NCI-H1436 treated with DMSO at 0.1 percent for 48 hours (cell line): ENCODE measurements at places on chromosomes 7 and 10.

GRCh38 chr7:67462781-67463191 is 466.2 kb downstream of the TYW1 start:
- no peak for DNase-seq

- no peak for DNase-seq
Measured at GRCh38 chr10:107631876-107632275, 467.4 kb upstream of the SORCS1 start.

DNA sequence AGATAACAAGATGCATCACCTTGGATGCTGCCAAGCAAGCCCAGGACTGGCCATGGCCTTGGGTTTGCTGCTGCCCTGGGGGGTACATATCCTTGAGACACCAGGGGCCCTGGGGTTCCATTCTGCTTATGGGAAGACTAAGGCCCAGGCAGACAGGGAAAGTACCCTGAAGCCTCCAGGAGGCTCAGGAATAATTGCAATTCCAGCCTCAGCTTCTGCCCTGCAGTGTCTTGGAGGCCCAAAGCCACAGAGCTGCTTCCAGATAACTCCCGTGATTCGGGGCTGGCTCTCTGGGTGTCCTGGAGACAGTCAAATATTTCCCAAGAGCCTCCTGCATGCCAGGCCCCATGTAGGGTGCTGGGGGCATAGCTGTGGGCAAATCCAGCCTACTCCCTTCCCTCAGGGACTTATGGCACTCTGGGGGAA is 22.6 kb downstream of the MYL10 start:
- no peak for DNase-seq

DNA sequence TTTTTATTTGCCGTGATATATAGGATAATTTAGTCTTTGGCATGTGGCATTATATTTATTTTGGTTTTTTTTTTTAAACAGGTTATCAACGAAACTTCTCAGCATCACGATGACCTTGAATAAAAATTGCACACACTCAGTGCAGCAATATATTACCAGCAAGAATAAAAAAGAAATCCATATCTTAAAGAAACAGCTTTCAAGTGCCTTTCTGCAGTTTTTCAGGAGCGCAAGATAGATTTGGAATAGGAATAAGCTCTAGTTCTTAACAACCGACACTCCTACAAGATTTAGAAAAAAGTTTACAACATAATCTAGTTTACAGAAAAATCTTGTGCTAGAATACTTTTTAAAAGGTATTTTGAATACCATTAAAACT is 9.1 kb downstream of the VIM start:
- DNase-seq, result no peak

DNA sequence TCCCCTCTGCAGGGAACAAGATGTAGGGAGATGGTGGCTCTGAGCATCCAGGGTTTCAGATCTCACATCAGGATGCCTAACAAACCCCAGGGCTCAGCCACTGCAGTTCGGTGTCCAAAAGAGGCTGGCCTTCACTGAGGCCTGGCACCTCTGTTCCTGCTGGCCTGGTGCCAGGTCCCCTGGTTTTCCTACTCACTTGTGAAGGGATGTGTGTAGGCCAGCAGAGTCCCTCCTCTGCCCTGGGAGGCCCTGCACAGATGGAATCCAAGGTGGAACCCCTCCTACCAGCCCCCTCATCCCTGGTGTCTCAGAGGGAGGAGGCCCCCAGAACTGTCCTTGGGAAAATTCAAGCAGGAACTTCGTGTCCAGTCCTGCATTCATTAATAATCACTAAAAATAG is 260.6 kb downstream of the CCSER2 start:
- DNase-seq, result no peak

DNA sequence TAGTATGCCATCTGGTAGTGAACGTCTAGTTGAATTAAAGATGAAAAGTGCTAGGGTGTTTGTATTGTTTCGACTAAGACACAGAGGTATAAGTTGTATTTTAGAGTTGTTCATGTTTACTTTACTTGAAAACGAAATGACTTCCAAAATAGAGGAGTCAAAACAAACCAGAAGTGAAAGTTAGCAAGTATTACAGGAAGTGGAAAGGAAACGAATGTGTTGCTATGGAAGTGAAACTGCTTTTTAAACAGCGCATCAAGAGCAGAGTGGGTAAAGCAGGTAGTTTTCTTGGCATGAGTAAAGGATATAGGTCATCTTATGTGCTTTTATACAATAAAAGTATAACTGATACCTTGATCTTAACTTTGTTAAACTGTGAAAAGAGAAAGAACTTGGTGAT is 20.0 kb upstream of the GALNTL5 start:
- no peak for DNase-seq

DNA sequence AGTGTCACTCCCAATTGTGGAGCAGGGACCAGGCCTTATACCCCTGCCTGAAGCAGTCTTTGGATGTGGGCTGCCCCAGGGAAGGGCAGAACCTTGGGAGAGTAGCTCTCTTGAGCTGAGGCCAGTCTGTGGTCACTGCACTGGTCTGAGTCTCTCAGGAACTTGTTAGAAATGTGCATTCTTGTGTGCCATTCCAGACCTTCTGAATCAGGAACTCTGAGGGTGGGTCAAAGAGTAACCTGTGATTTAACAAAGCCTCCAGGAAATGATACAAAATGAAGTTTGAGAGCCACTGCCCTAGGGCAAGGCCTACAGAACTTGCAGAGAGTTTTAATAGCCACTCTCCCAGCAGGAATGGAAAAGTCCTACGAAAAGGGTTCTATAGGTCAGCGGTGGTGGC is 68.1 kb downstream of the LYZL1 start:
- DNase-seq, result no peak

DNA sequence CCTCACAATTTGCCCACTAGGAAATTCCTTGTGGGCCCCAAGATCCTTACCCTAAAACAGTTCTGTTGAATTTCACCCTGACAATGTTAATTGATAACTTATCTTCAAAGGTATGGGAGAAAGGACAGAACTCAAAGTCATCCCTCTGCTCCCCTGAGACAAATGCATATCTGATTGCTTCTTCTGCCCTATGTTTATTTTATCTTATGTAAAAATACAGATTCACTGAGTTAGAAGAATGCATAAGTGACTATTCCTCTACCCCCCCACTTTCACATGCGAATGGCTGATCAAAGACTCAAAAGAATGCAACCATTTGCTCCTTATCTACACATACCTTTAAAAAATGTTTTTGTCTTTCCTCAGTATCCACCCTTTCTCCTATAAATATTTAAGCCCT is 235.7 kb upstream of the SEMA3C start:
- DNase-seq, result no peak

- no peak for DNase-seq
Measured at GRCh38 chr10:122494833-122495232, 33.5 kb downstream of the HTRA1 start.

DNA sequence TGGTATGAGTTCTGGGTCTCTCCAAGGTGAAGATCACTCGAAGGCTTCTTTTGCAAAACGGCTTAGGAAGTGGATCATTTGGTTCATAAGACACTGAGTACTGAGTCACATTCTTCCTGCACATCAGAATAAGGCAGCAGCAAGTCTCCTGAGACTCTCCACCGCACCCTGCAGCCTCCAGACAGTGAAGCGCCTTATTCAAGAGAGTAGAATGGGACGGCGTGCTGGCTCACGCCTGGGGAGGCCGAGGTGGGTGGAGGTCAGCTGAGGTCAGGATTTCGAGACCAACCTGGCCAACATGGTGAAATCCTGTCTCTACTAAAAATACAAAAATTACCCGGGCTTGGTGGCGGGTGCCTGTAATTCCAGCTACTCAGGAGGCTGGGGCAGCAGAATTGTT is 70.3 kb downstream of the C10orf143 start:
- no peak for DNase-seq

GRCh38 chr10:75707080-75707840 is 275.8 kb downstream of the LRMDA start:
- DNase-seq, result no peak

DNA sequence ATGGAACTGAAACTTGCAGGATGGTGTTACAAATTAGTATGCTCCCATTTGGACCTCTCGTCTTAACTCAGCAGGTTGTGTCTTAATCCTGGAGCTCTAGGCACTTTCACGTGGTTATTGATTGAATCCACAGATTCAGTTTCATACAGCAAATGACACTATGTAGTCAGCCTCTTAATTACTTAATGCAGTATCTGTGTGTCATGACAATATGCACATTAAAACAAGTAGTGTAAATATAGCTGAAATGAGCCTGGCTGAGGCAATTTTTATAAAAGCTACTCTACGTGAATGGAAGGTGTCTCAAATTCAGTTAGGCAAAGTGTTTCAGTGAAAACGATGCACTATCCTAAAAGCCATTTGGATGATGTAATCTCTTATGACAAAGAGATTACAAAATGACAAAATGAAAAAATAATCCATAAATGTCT is 86.8 kb downstream of the CD36 start:
- peak; percentile 89 for DNase-seq

DNA sequence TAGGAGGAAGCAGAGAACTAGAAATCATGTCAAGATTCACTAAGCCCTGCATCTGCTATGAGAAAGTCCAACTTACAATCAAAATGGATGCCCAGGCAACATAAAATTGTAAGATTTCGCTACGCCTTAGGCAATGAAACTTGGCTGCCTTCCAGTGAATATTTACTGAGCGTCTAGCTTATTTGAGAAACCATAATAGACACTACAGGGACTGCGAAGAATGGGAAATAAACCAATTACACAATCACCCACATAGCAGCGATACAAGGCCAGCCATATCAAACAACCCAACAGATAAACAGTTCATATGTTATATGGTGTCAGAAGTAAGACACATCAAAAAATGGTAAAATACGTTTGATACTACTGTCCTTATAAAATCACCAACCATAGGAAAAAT is 545.0 kb upstream of the C7orf33 start:
- DNase-seq, result peak; percentile 74

GRCh38 chr7:106515321-106515720 is 145.6 kb downstream of the CCDC71L start:
- no peak for DNase-seq

GRCh38 chr7:139393621-139394211 is 34.0 kb downstream of the LUC7L2 start:
- no peak for DNase-seq

DNA sequence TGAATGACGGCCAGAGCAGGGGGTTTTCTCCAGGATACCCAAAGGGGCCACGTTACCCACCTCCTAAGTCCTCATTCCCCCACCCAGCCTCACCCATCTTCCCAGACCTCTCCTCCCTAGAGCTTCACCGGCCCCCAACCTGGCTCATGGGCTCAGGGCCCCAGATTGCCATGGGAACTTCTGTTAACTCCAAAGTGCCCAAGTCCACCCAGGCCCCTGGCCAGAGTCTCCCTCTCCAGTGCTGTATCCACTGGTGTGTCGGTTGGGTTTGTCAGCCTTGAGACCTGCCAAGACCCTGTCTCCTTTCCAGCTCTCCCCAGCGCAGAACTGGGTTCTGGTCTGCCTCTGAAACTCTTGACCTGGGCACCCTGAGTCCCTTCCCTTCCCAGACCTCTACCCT is 37.1 kb upstream of the ZMIZ2 start:
- DNase-seq, result no peak

DNA sequence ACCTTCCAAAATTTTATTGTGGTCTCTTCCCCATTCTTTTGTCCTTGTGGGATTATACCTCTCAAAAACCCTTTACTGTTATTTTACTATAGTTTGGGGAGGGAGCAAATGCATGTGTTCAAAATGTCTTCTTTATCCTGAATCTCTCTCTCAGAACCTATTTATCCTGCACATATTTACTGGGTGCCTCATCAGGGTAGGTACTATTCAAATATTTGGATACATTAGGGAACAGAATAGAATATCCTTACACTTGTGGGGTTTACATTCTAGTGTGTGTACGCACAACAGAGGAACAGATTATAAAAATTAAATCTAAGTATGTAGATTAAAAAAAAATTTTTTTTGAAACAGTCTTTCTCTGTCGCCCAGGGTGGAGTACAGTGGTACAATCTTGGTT is 48.6 kb downstream of the SCD start:
- DNase-seq, result no peak

GRCh38 chr7:101927802-101928201 is 110.4 kb downstream of the CUX1 start:
- no peak for DNase-seq

- no peak for DNase-seq
Measured at GRCh38 chr10:95785317-95785716, 29.4 kb downstream of the ENTPD1 start.

DNA sequence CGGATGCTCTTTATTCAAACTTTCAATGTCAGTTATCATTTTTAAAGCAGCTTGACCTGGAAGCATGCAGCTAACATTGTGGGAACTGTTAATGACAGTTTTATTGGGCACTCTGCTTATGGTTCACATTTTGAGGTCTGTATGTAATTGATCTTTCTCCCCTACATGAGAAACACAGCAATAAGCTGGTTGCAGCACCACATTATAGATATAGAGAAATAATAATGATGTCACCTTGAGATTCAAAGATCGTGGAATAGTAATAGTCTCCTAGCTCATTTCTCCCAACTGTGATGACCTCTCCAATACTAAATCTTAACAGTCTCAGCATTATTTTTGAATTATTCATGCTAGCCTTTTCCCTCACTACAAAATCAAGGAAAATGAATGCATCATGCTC is 22.7 kb upstream of the MGMT start:
- no peak for DNase-seq

- DNase-seq, result no peak
Measured at GRCh38 chr10:128047991-128048818, 78.0 kb downstream of the MKI67 start.

- DNase-seq, result no peak
Measured at GRCh38 chr7:91519241-91520158, 255.3 kb downstream of the FZD1 start.

DNA sequence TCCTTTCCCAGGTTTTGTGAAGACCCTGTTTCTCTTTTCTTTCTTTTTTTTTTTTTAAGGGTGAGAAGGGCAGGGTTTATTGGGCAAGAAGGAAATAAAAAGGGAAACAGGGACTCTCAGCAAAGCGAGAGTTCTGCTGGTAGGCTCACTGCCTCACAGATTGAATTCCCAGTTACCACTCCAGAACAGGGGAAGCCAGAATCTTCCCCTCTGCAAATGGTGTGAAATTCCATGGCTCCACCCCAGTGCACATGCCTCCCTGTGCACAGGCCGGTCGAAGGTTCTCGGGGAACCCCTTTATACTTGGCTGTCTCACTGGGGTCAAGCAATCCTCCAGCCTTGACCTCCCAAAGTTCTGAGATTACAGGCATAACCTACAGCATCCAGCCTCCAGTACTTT is 10.5 kb upstream of the GUSB start:
- DNase-seq, result no peak

DNA sequence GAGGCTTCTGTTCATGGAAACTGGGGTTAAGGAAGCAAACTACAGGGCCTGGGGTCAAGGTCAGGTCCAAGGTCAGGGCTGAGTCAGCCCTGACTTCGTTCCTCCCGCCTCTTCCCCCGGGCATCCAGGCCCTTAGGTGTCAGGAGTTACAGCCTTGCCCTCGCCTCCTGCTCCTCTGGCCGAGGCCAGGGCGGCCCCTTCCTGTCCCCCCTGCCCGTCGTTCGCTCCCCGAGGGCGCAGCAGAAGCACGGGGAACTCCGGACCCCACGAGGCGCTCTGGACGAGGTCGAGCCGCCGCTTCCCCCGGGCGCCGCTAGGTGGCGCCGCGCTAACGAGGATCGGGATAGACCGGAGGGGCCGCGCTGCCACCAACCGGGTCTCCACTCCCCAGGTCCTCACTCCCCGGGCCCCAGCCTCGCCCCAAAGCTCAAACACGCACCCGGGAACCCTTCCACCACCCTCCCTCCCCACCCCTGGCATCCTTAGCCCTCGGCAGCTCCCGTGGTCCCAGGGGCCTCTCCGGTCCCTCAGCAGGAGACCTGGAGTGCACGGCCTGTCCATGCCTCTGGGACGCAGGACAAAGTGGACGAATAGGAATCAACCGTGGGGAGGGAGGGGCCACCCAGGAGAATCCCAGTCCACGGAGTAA is 59.2 kb upstream of the MYL10 start:
- no peak for DNase-seq

- DNase-seq, result no peak
Measured at GRCh38 chr7:82926477-82926876, 236.2 kb downstream of the PCLO start.
